ENCODE measurements at places on chromosomes 16 and 17.

DNA sequence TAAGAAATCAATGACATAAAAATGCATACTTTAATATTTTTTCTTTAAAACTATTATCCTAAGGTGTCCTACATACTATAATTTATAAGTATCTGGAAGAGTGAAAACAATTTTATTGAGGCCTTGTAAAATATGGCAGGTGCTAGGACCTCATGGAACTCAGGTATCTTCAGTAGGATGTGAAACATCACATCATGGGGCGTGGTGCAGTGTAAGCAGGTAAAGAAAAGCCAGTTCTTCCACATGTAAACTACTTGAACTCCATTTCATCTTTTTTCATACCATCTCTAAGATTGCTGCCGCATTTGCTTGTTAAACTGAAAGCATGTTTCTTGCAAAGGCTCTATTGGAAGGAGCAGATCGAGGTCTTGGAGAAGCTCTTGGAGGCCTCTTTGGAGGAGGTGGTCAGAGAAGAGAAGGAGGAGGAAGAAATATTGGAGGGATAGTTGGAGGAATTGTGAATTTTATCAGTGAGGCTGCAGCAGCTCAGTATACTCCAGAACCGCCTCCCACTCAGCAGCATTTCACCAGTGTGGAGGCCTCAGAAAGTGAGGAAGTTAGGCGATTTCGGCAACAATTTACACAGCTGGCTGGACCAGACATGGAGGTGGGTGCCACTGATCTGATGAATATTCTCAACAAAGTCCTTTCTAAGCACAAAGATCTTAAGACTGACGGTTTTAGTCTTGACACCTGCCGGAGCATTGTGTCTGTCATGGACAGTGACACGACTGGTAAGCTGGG is at the start of gene CAPNS2:
Gene CAPNS2, plus strand, starts transcription at position 253 of the 744 bp plus-strand sequence. Its CDS starts 73 bp downstream, at position 326.
- no peak for DNase-seq

GRCh38 chr16:69077251-69077650 is 28.2 kb upstream of the HAS3 start:
- DNase-seq = peak; percentile 55

DNA sequence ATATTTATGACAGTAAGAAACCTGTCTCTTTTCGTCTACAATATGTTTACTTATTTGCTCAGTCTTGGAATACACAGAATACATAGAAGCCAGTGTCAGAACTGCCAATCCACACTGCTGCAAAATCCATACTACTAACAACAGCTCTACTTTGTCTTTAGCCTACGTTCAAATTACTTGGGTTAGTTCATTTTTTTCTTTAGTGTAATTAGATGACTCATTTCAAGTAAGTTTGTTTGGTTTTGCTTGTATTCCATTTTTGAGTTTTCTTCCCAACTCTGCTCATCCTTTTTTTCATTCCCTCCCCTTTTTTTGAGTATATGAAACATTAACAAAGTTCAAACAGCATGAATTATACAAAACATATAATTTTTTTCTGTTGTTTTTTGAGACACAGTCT is 16.9 kb downstream of the CMC2 start:
- no peak for DNase-seq

DNA sequence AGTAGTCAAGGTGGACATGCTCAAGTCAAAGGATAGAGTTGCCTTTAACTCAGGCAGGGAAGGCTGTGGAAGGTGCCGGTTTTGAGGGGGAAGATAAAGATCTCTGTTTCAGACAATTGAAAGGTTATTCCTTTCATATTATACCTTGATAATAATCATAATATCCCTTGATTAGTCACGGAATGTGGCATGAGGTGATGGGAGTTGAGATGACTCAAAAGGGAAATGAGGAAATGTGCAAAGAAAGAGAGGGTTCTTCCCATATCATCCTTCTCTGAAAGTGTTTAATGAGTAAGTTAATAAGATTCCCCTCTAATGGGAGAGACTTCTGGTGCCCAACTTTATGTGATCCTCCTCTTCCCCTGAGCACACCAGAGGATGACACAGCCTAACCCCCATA is 43.1 kb upstream of the HS3ST2 start:
- DNase-seq = no peak

GRCh38 chr17:78901806-78902205 is 1.2 kb downstream of the CEP295NL start:
- DNase-seq = no peak
